Eye (tissue), 1 donor: ENCODE measurements at places on chromosomes 11 and 22.

GRCh38 chr11:16632295-16633200, 105.9 kb upstream of the C11orf58 start:
- no peak for DNase-seq

DNA sequence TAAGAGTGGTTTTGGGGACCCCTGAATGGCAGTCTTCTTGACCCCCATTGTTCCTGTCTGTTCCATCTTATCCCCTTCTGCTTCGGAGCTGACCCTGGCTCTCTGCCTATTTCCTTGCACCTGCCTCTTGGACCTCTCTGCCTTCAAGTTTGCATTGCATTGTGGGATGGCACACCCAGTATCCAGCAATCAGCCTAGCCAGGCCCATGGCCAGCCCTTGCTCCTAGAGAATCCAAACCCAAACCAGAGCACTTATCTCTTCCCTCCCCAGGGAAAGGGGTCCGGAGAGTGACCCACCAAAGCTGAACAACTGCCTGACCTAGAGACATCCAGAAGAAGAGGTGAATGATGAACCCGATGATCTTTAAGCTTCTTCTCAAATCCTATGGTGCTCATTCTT, 607.3 kb upstream of the CADM1 start:
- no peak for DNase-seq

DNA sequence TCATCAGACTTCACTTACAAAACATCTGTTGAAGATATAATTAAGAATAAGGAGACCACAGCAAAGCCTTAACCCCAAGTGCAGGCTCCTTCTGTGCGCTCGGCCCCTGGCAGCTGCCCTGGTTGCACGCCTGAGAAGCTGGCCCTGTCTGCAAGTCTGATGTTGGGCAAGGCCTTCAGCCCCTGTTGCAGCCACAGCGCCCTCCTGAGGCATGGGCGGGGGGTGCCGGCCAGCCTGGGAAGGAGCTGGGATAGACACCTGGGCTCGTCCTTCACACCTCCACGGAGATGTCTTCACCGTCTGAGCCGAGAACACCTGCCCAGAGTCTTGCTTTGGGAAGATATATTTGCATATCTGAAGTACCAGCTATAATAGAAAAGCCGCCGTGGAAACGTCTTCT, 104.1 kb downstream of the MPPED1 start:
- no peak for DNase-seq

GRCh38 chr11:7691759-7692350, 14.4 kb downstream of the OVCH2 start:
- DNase-seq: no peak

GRCh38 chr11:126345759-126346585, 9.5 kb upstream of the ST3GAL4 start:
- no peak for DNase-seq

DNA sequence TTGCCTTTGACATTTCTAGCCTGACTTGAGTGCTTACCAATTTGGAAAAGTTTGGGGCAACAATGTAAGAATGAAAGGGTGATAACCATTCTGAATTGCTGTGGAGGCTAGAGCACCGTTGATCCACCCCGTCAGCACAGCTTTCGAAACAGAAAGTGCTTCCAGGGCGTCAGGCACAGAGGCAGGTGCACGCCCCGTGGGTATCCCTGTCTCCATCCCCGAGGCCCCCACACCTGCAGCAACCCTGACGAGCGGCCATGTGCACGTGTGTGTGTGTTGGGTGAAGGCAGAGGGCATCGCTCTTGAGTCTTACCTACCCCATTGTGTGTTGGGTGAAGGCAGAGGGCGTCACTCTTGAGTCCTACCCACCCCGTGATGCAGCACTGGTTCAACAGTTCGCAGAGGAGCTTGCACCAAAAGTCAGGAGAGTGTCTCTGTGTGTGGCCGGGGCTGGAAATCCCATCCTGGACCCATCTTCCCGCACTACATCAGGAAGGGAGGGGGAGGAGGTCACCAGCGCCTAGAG, 404.5 kb downstream of the BRD1 start:
- no peak for DNase-seq

DNA sequence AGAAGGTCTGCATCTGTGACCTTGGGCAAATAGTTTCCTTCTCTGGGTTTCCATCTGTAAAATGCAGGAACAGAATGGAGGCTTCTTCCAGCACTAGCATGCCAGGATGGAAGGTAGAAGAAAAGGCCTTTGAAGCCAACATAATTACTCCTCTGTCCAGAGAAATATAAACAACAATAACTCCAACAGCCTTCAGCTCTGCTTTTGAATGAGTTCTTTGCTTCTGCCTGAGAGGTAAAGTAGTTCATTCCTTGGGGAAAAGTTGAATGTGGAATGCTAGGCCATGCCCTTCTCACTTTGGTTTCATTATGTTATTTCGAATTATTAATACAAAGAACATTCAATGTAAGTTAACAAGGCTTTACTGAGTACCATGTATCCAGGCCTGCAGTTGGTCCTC, 61.2 kb upstream of the BLID start:
- no peak for DNase-seq

GRCh38 chr11:64566915-64567891, 23.8 kb upstream of the SLC22A12 start:
- no peak for DNase-seq

DNA sequence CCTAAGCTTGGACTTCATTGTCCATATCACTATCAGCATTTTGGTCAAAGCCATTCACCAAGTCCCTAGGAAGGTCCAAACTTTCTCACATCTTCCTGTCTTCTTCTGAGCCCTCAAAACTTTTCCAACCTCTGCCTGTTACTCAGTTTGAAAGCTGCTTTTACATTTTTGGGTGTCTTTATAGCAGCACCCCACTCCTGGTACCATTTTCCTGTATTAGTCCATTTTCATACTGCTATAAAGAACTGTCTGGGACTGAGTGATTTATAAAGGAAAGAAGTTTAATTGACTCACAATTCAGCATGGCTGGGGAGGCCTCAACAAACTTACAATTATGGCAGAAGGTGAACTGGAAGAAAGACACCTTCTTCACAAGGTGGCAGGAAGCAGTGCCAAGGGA, 717.0 kb upstream of the CCDC90B start:
- DNase-seq: no peak

GRCh38 chr11:87322568-87322967, 284.8 kb downstream of the TMEM135 start:
- no peak for DNase-seq

GRCh38 chr11:66976028-66976467, 944 bp downstream of the C11orf86 start:
- peak; percentile 83 for DNase-seq

- no peak for DNase-seq
These were observed 50.2 kb downstream of the JAM3 start for GRCh38 chr11:134119094-134119493.

- DNase-seq: peak; percentile 65
These were observed 13.2 kb downstream of the PPM1F start for GRCh38 chr22:21939461-21939913.

DNA sequence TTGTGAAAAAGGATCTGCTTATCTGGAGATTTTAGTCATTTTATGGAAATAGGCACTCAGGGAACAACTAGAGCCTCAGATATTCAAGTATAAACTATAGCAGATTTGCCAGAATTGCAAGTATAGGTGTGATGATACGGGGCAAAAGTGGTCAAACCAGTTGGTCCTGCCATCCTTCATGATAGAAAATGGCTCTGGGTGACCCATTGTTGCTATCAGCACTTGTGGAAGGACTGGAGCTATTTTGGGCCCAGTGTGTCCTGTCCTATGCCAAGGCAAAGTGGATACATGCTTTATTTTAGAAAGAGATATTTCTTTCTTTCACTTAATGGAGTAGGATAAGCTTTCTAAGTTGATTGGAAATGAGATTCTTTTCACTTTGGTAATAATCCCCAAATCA, 85.2 kb downstream of the PPP6R3 start:
- DNase-seq: no peak

DNA sequence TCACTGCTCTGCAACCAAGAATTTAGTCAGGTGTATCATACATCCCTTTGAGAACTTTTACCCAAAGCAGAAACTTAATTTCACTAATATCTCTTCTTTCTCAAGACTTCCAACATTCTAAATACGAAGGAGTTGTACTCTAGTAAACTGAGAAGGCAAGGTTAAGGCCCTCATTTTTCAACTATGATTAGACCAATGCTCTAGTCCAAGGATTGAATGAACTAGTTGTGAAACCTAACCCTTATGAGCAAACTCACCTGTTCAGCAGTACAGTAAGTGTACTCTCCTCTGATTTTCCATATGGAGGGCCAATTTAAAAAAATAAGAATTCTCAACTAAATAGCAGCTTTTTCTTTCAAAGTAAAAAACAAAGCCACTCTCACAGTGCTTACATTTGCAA, 180.0 kb upstream of the C11orf58 start:
- DNase-seq: no peak

- no peak for DNase-seq
These were observed 1.6 kb upstream of the THOC5 start for GRCh38 chr22:29555065-29555644.

DNA sequence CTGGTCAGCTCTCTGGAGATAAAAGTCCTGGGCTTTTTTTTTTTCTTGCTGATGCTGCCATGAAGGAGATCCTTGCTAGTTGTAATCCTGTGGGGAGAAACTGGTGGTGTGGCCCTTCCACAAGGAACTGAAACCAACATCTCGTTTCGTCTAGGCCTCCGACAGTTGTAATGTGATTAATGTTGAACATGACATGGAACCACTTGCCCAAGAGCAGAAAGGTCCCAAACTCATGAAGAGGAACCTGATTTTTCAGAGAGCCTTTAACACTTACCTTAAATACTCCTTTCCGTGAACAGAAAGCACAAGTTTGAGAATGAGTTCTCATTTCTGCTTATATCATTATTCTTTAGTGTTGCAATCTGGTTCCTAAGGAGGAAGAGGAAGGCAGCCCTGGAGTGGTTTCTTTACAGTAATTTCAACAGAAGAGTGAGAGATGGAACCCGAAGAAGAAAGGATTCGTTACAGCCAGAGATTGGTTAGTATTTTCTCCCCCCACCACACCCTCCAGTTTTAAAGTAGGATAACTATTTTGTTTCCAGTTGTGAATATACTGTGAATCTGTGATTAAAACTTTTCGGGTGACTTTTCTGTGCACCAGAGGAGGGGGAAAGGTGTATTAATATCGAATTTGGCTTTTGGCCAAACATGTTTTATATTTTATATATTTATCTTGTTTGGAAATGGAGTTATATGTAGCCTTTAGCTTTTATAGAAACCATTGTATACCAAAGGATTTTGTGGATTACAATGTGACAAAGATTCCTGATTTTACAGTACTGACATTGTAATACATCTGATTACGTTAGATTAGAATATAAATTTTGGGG, 2.0 kb downstream of the KDM2A start:
- peak; percentile 33 for DNase-seq

- DNase-seq: no peak
These were observed 80.1 kb upstream of the PRODH start for GRCh38 chr22:19016081-19016766.

DNA sequence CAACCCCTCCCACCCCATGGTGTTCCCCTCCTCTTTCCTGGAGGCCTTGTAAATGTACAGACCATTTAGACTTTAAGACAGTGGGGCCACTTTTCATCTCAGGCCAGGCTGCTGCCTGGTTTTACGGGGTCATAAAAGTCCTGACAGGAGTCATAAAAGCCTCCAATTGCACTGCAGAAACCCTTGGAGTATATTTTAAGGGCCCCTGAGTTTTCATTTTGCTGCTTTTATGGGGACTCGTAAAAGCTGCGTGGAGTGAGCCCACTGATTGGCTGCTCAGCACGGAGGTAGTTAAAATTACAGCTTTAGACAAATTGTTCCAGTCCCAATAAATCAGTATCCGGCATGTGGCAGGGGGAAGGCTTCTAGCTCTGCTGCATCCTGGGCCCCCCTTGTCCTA, 627.6 kb downstream of the NTM start:
- no peak for DNase-seq

GRCh38 chr22:41481131-41481830, 12.4 kb downstream of the ACO2 start:
- no peak for DNase-seq

DNA sequence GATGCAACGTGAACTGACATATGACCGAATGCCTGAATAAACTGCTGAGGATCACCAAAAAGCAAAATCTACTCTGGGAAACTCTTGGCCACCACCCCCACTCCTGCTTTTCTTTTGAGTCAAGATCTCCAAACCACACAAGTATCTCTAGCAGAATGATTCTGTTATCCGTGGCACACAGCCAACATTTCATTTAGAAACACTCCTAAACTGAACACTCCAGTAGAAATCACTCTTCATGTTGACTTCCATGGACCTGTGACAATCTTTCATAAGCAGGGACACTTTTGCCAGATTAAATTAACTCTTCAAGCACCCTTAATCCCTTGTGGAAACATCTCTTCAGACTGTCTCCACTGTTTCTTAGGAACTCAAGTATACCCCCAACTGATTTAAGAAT, 44.4 kb downstream of the VSIG10L2 start:
- peak; percentile 64 for DNase-seq

GRCh38 chr11:20022363-20023081, 137.8 kb downstream of the DBX1 start:
- peak; percentile 77 for DNase-seq

GRCh38 chr22:21951931-21952465, 650 bp downstream of the PPM1F start:
- peak; percentile 73 for DNase-seq

DNA sequence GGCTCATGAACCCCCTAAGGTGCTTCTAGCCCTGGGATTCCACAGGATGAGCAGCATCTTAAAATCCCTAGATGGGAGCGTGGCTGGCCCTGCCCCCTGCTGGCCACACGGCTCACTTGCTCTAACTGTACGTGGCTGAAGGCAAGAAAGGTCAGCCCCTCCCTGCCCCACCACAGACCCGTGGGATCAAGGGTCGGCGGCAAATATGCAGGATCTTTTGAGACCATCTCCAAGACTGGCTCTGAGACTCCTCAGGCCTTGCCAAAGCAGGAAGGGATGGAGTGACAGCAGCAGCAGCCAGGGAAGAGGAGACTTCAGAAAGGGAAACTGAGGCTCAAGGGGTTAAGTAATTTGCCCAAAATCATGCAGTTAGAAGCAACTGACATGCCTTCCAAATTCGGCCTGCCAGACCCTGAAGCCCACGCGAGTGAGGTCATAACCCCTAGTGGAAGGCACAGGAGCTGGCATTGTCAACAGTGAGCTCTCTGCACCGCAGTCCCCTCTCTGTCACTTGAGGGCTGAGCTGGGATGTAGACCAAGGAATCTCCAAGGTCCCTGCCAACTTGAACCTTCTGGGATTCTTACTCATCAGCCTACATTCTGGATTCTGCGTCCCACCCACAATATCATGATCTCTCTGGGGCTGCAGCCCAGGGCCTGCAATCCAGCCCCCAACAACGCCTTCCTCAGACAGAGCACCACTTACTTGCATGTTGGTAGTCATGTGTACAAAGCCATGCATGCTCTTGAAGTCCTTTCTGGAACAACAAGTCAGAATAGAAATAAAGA, 31.4 kb downstream of the CREB3L1 start:
- peak; percentile 84 for DNase-seq

- no peak for DNase-seq
These were observed 6.0 kb downstream of the PRG3 start for GRCh38 chr11:57374966-57375365.
